ENCODE measurements at places on chromosomes 1 and 21. TPM values are rescaled to one million over a fixed set of nuclear protein-coding genes. Genes with fewer than 3 reads are reported as not detected.
A peak's percentile ranks its signal among the peaks of the same experiment; 100 is the strongest.

- H3K27me3 ChIP-seq = no peaks in the 10 kb centered on the region
- peak overlapping the region; percentile 91 for H3K27ac ChIP-seq
- no peak for DNase-seq
- H3K4me3 ChIP-seq = peak overlapping the region; percentile 2
These were observed 6.7 kb downstream of the PTTG1IP start for GRCh38 chr21:44866780-44867179.

- peaks cover 2% of the 10 kb centered on the region for H3K4me1 ChIP-seq
- peaks cover 51% of the 10 kb centered on the region for H3K27me3 ChIP-seq
- no peak overlapping the region for H3K4me3 ChIP-seq
- no peak overlapping the region for H3K27ac ChIP-seq
- no peak for DNase-seq
- no peaks in the 10 kb centered on the region for H3K36me3 ChIP-seq
These were observed 1.0 kb downstream of the KCNK1 start for GRCh38 chr1:233614743-233615521.

DNA sequence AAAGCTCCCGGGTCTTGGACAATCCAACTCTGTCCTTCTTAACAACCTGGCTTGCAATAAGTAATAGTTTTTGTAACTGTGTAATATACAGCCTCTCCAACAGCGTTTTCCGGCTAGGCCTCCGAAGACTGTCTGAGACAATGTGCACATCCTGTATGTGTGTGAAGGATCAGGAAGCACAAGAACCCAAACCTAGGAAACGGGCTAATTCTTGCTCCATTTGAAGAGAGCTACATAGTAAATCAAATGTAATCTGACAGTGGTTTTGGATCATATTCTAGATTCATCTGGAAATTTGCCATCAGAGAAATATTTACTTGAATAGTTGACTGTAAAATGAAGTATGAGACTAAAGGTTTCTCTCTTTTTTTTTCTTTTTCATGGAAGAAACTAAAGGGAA lies 1.2 kb downstream of the GPR52 start:
- H3K36me3 ChIP-seq = no peaks in the 10 kb centered on the region
- DNase-seq = no peak
- no peaks in the 10 kb centered on the region for H3K27me3 ChIP-seq
- no peak overlapping the region for H3K27ac ChIP-seq

- H3K27ac ChIP-seq = no peak overlapping the region
- H3K27me3 ChIP-seq = peaks cover 20% of the 10 kb centered on the region
- H3K4me1 ChIP-seq = no peaks in the 10 kb centered on the region
- no peak overlapping the region for H3K4me3 ChIP-seq
- H3K36me3 ChIP-seq = no peaks in the 10 kb centered on the region
These were observed 64.2 kb upstream of the CASZ1 start for GRCh38 chr1:10860682-10861081.

GRCh38 chr1:19359357-19359756 lies 47.2 kb downstream of the SLC66A1 start:
- peaks cover 39% of the 10 kb centered on the region for H3K4me1 ChIP-seq
- H3K36me3 ChIP-seq = peaks cover 15% of the 10 kb centered on the region
- no peak overlapping the region for H3K4me3 ChIP-seq
- H3K27ac ChIP-seq = peak overlapping the region; percentile 26

DNA sequence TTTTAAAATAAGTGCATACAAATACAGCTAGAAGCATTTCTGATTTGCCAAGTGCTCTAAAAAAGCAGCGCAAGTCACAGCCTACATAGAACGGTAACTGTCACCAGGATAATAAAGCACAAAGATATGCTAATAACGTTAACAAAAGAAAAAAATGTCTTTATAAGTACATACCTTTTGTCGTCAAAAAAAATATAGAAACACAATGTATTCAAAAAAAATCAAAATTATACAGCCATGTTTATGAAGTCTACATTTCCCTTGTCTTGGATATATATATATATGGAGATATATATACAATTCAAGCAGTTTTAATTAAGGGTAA lies 3.2 kb downstream of the IRF2BP2 start:
- H3K4me3 ChIP-seq = peak overlapping the region; percentile 87
- H3K27ac ChIP-seq = peak overlapping the region; percentile 98
- H3K27me3 ChIP-seq = no peaks in the 10 kb centered on the region

GRCh38 chr1:36636206-36636605 lies 153.5 kb upstream of the CSF3R start:
- no peak overlapping the region for H3K4me3 ChIP-seq
- H3K36me3 ChIP-seq = no peaks in the 10 kb centered on the region
- no peaks in the 10 kb centered on the region for H3K4me1 ChIP-seq
- DNase-seq = no peak
- H3K27ac ChIP-seq = no peak overlapping the region
- H3K27me3 ChIP-seq = peaks cover 3% of the 10 kb centered on the region

The SPATA46 gene
- total RNA-seq = not detected

The LCE1B gene
- not detected for total RNA-seq

GRCh38 chr1:12102066-12102465 lies 39.0 kb downstream of the TNFRSF8 start:
- peaks cover 2% of the 10 kb centered on the region for H3K36me3 ChIP-seq
- H3K27ac ChIP-seq = no peak overlapping the region
- peaks cover 5% of the 10 kb centered on the region for H3K4me1 ChIP-seq
- DNase-seq = no peak
- H3K27me3 ChIP-seq = no peaks in the 10 kb centered on the region
- H3K4me3 ChIP-seq = no peak overlapping the region

The WLS gene
- not detected for total RNA-seq

DNA sequence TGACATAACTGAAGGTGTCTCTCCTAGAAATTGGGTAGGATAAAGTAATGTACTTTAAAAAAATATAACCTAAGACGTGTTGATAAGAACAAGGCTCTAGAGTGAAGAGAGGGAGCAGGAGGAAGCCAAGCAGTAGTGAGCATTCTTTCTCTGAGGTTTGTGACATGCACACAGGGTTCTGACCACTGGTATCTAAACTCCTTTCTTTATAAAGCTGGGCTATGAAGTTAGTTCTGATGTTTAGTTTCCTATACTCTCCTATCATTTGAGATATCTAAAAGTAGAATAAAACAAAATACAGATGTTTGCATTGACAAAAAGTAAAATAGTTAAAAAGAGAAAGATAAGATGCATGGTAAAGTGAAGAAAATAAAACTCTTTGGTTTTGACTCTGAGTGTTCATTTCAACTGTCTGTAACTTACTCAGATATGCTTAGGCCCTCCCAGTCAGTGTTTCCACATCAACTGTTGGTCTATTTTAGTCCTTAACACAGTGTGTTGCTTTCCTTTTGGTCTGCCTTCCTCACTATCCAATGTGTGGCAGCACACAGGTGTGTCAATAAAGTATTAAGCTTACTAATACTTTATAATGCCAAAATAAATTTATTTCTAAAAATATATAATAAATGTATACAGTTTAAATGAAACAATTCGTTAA lies 543.5 kb downstream of the PTPRC start:
- no peak for DNase-seq
- H3K4me1 ChIP-seq = peaks cover 6% of the 10 kb centered on the region
- no peak overlapping the region for H3K27ac ChIP-seq
- H3K4me3 ChIP-seq = no peak overlapping the region
- no peaks in the 10 kb centered on the region for H3K27me3 ChIP-seq

- no peak overlapping the region for H3K4me3 ChIP-seq
- H3K36me3 ChIP-seq = no peaks in the 10 kb centered on the region
- no peaks in the 10 kb centered on the region for H3K4me1 ChIP-seq
These were observed 30.4 kb upstream of the GNG12 start for GRCh38 chr1:67863637-67864036.

The SYF2 gene
- total RNA-seq = 35.7 TPM

GRCh38 chr1:183735069-183735860 lies 69.7 kb upstream of the RGL1 start:
- H3K4me1 ChIP-seq = no peaks in the 10 kb centered on the region
- H3K4me3 ChIP-seq = no peak overlapping the region
- DNase-seq = no peak
- no peaks in the 10 kb centered on the region for H3K27me3 ChIP-seq
- no peak overlapping the region for H3K27ac ChIP-seq

DNA sequence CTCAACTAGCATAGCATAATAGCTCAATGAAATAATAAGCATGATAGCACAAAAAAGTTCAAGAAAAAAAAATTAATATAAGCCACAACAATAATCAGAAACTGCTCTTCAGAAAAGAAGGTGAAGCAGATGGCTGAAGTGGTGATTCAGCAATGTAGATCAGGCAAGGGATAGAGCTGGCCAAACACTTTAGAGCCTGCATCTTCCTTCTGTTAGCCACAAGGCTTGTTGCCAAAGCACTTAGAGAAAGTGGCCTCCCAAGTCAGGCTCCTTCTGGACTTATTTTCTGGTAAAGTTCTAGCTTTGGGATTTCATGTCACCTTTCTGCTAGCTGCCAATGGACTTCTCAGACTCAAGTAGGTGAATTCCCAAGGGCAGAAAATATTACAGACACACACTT lies 60.3 kb upstream of the C1orf87 start:
- DNase-seq = no peak
- H3K27me3 ChIP-seq = no peaks in the 10 kb centered on the region
- H3K4me1 ChIP-seq = peaks cover 7% of the 10 kb centered on the region
- no peak overlapping the region for H3K4me3 ChIP-seq

DNA sequence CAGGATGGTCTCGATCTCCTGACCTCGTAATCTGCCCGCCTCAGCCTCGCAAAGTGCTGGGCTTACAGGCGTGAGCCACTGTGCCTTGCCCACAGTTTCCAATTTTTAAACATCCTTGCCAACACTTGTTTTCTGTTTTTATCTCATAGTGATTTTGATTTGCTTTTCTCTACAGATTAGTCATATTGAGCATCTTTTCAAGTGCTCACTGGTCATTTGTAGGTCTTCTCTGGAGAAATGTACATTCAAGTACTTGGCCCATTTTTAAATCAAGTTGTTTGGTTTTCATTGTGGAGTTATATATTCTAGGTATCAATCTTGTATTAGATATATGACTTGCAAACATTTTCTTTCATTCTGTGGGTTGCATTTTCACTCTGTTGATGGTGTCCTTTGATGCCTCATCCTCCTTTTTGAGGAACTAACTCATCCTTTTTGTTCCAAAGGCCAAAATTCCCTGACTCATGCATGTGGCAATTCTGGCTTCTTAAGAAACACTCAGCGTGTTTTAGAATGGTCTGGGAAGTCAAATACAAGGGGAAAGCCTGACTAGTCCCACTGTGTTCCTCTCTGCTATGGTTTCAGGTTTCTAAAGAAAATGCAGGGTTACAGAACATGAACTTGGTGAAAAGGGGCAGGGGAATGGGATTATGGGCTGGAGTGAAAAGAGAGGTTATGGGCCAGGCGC lies 37.3 kb downstream of the PTAFR start:
- H3K27ac ChIP-seq = no peak overlapping the region
- no peaks in the 10 kb centered on the region for H3K36me3 ChIP-seq
- peaks cover 13% of the 10 kb centered on the region for H3K4me1 ChIP-seq

The KCND3 gene
- not detected for total RNA-seq

- H3K4me3 ChIP-seq = peak overlapping the region; percentile 92
- H3K27ac ChIP-seq = peak overlapping the region; percentile 85
- no peaks in the 10 kb centered on the region for H3K27me3 ChIP-seq
- H3K4me1 ChIP-seq = peaks cover 22% of the 10 kb centered on the region
These were observed 1.6 kb downstream of the TMEM50B start for GRCh38 chr21:33478182-33478581.

The TMEM39B gene
- 25.3 TPM for total RNA-seq

DNA sequence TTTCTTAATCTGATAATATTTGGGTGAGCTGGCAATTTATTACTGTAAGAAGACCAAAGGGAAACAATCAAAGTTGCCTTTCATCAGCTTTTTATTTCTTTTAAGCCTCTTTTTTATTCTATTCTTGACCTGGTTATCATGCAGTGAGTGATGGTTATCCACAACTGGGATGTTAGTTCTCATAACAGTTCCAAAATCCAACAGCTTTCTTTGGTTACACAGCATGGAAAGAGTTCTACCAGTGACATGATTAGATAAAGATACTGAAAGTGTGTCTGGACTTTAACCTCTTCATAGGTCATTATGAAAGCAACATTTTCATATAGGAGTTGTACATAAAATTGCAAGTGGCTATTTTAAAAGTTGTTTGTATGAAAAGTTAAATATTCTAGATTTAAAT lies 163.0 kb downstream of the SYT2 start:
- no peak overlapping the region for H3K4me3 ChIP-seq
- H3K36me3 ChIP-seq = no peaks in the 10 kb centered on the region
- H3K27ac ChIP-seq = no peak overlapping the region

DNA sequence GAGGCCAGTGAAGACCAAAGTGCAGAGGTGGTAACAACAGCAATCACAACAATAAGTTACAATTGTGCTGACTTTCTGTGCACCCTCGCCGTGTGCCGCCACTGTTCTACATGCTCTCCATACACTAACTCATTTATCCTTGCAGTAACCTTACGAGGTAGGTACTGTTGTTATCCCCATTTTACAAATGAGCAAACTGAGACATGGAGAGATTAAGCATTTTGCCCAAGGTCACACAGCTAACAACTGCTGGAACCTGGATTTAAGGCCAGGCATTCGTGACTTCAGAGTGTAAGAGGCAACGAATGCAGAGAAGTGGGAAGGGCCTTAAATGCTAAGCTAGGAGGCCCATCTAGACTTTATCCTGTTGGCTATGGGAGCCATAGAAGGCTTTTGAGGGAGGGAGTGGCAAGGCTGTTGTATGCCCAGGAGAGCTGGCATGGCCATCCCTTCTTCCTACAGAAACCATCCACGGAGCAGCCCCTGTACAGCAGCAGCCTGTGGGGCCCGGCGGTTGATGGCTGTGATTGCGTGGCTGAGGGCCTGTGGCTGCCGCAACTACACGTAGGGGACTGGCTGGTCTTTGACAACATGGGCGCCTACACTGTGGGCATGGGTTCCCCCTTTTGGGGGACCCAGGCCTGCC lies 36.6 kb downstream of the AZIN2 start:
- no peak overlapping the region for H3K4me3 ChIP-seq
- no peak for DNase-seq
- H3K27ac ChIP-seq = no peak overlapping the region
- H3K4me1 ChIP-seq = no peaks in the 10 kb centered on the region
- H3K36me3 ChIP-seq = no peaks in the 10 kb centered on the region
- no peaks in the 10 kb centered on the region for H3K27me3 ChIP-seq

The DNASE2B gene
- total RNA-seq = not detected

- peak overlapping the region; percentile 38 for H3K27ac ChIP-seq
- no peak overlapping the region for H3K4me3 ChIP-seq
- no peaks in the 10 kb centered on the region for H3K4me1 ChIP-seq
- DNase-seq = no peak
- no peaks in the 10 kb centered on the region for H3K27me3 ChIP-seq
These were observed 46.9 kb upstream of the LIN9 start for GRCh38 chr1:226355669-226356551.

GRCh38 chr1:91018006-91018405 lies 3.8 kb downstream of the ZNF644 start:
- H3K27ac ChIP-seq = peak overlapping the region; percentile 86
- peaks cover 70% of the 10 kb centered on the region for H3K4me1 ChIP-seq
- no peak for DNase-seq
- peaks cover 42% of the 10 kb centered on the region for H3K36me3 ChIP-seq
- no peaks in the 10 kb centered on the region for H3K27me3 ChIP-seq

DNA sequence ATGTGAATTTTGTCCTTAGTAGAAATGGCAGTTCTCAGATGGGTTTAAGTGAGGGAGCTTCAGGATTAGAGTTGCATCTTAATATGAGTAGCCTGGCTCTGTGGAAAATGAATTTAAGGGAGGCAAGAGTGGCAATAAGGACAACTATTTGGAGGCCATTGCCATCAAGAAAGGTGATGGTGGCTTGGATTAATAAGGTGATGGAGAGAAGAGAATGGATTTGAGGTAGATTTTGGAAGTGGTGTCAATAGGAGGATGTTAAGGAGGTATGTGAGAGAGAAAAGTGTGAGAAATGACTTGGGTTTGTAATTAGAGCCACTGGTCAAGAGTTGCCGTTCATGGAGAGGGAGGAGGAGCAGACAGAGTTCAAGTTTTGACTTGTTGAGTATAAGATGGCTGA lies 16.3 kb downstream of the CLIC4 start:
- no peak for DNase-seq
- H3K4me3 ChIP-seq = no peak overlapping the region
- no peak overlapping the region for H3K27ac ChIP-seq
- H3K36me3 ChIP-seq = no peaks in the 10 kb centered on the region
- H3K27me3 ChIP-seq = no peaks in the 10 kb centered on the region
- no peaks in the 10 kb centered on the region for H3K4me1 ChIP-seq

The APOBEC4 gene
- total RNA-seq = not detected

All from activated CD8-positive, alpha-beta T cell treated with anti-CD3 and anti-CD28 coated beads for 36 hours (primary cell).